ENCODE measurements at places on chromosomes 2 and 18.

DNA sequence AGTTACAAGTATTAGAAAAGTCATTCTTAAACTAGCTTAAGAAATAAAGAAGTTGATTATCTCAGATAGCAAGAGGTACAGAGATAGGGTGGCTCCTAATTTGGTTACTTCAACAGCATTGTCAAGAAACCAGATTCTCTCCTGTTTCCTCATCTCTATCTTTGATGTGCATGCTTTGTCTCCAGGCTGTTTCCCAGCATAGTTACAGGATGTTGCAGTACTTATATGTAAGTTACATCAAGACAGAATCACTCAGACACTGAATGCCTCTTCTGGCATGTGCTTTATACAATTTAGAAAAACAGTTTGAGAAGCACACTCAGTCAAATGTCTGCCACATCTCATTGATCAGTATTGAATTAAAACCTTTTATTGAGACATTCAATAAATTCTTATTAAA is 189.5 kb upstream of the UBE2E3 start:
- DNase-seq: no peak

- DNase-seq: peak; percentile 23
Observed at GRCh38 chr2:162073888-162074631, at the start of gene DPP4. Gene DPP4, minus strand, starts transcription at chr2:162074215. Its CDS starts 234 bp downstream, at chr2:162073981.

DNA sequence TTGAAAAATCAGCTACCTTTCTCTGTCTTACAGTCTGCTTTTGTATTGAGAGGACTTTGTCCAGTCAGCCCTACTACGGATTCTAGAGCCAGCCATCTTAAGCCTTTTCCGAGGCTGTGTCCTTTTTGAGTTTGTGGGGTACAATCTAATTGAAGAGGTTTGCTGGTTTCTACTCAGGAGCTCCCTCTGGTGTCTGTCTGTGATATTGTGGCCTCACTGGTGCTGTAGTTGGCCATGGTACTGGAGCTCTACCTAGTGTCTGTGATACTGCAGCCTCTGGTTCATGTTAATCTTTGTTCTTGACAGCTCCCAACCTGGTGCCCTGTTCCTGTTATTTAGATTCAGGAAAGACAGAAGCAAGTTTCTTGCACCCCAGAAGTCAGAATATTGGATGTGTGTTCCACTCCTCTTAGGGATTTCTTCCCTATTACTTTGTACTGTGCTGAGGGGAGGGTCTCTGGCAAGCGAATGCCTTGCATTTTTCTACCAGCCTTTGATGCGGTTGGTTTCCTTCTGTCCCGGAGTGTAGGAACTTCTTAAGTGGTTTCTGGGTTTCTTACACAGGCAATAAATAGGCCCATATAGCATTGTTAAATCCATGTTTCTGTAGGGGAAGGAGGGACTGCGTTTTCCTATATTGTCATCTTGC is 78.5 kb downstream of the ACSL3 start:
- DNase-seq: peak; percentile 22

DNA sequence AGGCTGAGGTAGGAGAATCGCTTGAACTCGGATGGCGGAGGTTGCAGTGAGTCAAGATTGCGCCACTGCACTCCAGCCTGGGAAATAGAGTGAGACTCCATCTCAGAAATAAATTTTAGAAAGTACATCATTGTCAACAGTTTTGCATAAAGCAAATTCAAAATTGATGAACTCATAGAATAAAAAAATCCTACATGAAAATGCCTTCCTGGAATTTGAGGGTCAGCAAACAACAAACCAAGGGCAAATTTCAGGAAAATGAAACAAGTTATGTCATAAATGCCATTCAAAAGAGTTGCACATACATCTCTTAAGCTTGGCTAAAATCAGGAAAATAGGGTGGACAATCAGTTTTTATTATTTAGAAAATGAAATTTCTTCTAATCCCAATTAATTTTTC is 45.1 kb downstream of the COL5A2 start:
- DNase-seq: no peak

GRCh38 chr2:235810846-235811245 is 317.0 kb downstream of the AGAP1 start:
- DNase-seq: no peak

DNA sequence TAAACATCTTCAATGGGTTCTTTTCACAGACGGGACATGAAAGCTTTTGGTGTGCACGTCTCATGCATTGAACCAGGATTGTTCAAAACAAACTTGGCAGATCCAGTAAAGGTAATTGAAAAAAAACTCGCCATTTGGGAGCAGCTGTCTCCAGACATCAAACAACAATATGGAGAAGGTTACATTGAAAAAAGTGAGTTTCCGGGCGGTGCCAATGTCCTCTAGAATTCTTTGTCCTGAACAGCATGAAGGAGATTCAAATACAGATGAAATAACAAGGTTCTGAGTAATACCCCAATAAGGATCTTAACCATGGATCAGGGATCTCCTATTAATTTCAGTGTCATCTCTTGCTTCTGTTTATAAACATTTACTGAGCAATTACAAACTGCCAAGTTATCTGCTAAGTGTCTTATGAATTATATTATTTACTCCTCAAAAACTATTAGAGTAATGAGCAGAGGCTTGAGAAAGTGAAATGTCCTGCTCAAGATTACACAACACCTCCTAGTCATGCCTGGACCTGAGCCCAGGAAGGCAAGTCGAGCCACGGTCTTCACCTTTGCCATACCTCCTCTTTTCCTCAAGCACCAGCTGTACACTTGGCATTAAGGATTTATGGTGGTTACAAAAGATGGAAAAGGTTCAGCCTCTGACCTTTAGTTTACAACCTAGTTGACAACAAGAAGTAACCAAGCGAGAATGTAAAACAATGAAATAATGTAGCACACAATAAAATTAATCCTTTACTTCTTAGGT is 22.6 kb downstream of the DHRS9 start:
- no peak for DNase-seq

DNA sequence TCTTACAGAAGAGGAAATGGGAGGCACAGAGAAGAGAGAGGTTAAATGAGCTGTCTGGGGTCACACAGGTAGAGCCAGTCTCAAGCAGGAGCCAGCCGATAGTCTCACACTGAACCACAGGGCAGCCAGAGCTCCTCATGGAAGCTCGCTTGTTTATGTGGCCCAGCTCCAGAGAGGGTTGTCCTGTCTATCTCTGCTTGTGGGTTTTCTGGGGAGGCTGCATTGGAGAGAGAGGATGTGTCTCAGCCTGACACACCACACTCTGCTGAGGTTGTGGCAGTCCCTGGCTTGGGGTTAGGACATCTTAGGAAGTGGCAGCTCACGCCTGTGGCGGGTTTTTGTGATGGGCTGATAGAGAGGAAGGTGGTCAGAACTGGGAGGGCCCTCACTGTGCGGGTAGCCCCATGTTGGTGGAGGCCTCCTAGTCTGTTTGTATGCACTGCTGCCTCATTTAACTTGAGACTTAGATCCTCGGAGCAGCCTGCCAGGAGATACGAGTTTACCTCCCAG is 52.3 kb downstream of the TCF7L1 start:
- no peak for DNase-seq

- DNase-seq: no peak
Observed at GRCh38 chr18:74589811-74590210, 7.9 kb upstream of the ZNF407 start.

DNA sequence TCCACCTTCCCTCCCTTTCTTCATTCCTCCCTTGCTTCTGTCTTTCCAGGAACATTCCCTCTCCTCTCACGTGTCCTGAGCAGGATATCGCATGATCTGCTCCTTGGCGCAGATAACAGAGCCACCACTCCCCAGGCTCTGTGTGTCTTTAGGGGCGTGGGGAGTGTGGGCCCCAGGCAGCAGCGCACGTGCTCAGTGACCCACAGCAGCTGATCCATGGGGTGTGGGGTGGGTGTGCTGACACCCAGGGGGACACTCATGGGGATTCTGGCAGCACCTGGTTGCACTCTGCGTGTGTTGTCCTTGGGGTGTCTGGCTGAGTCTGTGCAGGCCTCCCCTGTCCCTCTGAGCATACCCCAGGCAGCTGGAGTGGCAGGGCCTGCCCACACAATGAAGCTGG is 9.9 kb upstream of the FOSL2 start:
- no peak for DNase-seq

DNA sequence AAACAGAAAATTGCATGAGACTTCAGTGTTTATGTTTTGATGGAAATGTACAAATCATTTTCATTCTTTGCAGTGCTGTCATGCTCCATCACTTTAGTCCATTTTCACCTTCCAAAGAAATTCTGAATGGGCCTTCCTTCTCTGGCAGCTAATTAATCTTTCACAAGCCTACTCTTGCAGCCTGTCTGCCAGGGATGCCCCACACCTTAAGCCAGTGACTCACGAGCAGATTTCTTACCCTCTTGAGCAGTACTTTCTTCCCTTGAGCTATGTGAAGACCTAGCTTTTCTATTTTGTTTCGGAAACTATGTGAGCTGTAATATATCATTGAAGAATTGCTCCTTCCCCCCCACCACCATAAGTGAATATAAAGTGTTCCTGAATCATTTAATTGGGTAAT is 404.3 kb upstream of the VWC2L start:
- no peak for DNase-seq

DNA sequence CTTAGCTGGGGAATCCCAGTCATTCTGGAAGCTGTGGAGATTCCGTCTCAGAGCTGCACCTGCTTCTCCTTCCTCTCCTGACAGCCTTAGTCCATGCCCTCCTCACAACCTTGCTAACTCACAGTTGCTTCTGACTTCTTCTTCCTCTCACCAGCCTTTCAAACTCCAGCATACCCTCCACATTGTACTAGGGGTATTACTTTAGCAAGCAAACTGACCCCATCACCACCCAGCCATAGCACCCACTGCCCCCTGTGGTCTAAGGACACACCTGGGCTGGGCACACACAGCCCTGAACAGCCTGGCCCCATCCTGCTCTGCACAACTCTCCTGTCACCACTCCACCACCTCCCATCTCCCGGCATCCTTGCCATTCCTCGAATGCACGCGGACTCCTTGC is 208.2 kb downstream of the FBXO15 start:
- DNase-seq: no peak

- DNase-seq: no peak
Observed at GRCh38 chr2:5720426-5720825, 28.2 kb downstream of the SOX11 start.

DNA sequence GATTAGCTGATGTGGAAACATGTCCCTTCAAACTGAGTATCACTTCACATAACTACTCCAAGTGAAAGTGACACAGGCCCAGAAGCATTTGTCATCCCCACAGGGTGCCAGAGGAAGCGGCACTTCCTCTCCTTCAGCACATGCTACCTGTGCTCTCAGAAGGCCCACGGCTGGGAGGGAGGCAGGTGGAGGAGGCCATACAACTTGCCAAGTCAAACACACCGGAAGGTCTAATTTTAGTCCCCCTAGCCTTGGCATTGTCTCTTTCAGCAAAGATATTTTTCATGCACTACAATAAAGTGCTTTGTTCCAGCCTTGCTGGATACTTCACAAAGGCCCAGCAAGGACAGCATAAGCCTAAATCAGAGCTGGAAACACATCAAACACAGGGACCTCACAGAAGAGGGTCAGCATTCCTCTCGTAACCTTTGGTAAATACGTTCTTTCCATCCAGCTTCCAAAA is 38.0 kb downstream of the VSNL1 start:
- no peak for DNase-seq

DNA sequence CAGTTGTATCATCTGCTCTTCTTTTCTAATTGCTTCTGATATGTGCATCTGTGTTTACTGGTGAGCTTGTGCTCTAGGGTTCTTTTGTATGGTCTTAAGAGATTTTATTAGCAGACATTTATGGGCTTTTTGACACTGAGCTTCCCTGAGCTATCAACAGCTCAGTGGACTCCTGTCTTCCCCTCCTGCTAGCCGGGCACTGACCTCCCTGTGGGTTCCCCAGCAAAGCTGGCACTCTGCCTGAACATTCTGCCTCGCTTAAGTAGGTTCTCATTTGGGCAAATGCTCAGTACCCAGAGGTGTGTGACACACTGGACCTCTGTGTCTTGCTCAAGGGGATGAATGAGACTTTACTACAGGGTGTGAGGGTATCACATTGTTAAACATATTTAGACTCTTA is 15.8 kb downstream of the TRAF3IP1 start:
- no peak for DNase-seq

DNA sequence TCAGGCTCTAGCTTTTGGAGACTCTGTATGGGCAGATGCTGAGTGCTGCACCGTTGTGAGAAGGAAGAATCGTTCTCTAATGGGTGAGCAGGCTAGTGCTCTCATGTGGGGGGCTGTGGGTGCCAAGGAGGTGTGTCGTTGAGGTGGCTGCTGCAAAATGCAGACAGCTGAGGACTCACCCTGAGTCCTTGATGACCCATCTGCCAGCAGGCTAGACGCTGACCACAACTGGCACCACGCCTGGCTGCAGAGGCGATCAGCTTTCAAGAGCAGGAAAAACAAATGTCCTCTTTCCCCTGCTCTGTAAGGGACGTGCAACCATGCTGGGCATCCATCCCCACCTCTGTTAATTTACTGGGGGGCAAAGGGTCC is 48.2 kb downstream of the HAUS1 start:
- DNase-seq: no peak

GRCh38 chr2:172098287-172098649 is 4.4 kb downstream of the DLX2 start:
- no peak for DNase-seq

DNA sequence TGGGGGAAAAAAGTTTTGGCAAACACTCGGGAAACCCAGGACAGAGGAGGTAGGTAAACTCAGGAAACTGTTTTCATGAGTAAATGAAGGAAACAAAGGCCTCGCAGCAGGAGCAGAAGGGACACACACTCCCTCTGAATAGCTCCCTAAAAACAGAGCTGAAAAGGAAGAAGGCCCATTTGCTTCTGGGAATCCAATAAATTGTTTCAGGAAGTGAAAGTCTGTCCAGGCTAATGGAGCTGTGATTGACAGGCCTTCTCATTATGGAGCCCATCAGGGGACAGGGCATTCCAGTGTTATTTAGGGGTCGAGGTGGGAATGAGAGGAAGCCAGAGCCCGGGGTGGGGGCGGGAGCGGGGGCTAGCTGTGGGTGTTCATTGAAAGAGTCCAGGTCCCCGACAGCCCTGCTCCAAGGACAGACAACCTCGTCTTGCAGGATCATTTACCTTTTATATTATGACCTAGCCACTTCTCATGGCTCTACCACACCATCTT is 81.2 kb downstream of the GBX2 start:
- no peak for DNase-seq

DNA sequence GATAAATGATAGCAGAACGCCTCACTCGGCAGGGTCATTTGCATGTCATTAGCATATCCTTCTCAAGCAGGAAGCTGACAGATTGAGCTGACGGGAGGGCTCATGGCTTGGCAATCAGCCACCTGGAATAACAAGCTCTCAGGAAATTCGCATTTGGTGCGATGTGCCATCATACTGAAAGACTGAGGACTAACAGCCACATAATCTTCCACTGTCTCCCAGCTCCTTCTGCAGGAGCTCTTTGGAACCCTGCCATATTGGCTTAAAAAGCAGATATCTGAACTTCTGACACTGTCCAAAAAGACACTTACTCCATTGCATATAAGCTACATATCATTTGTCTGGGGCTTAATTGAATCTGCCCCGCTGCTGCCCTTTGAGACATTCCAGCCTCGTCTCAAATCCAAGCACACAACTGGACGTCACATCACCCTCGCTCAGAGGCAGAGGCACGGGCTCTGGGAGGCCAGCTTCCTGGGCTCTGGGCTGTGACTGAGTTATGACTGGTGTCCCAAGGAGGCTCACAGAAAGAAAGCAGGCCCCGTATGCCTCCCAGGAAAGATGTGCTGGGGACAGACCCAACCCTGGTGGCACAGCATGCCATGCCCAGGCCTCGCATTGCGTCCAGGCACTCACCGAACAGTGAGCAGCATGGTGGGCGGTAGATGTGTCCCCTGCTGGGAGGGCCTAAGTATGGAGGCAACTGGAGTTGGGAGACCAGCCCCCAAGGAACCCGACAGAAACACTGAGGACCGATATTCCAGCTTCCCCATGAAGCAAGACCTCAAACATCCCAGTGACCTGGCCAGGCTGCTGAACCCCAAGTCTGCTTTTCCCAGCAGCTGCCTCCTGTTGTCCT is 228.0 kb downstream of the ATAD2B start:
- DNase-seq: no peak
